ENCODE measurements at places on chromosomes 7 and 10. TPM values are rescaled to one million over a fixed set of nuclear protein-coding genes. Genes with fewer than 3 reads are reported as not detected.

SLC26A5 gene
- total RNA-seq: not detected

DNA sequence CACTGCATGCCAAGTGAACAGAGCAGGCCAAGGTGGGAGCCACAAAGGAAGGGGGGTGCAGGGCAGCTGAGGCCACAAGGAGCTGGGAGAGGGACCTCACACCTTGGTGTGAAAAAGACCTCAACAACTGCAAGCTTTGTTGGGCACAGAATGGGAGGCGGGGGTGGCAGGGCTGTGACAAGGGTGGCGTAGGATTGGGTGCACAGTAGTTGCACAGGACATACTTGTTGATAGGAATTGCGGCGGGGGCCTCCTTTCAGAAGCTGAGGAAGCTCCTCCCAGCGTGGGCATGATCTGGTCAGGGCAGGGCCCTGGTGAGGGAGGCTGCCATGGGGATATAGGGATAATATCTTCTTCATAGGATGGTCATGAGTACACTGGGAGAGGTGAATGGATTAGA is 25.8 kb downstream of the POLL start:
- H3K27ac ChIP-seq: no peak overlapping the region
- peaks cover 22% of the 10 kb centered on the region for H3K27me3 ChIP-seq
- peaks cover 28% of the 10 kb centered on the region for H3K4me1 ChIP-seq

DNA sequence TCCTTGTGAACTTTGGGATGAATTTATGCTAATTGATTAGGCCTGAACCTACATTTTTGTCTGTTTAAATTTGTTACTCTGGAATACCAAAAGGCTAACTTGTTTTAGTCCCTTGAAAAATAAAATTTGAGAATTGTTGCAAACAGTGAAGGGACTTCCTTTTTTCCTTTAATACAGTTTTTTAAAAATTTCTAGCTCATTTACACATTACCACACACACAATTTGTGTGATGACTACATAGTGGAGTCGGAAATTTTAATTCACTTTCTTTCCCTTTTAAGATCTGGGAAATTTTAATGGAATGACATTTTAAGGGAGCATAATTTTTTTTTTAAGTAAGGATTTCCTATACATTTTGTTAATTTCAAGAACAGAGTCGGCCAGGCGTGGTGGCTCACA is 8.6 kb upstream of the TMEM236 start:
- H3K4me1 ChIP-seq: no peaks in the 10 kb centered on the region
- H3K27ac ChIP-seq: no peak overlapping the region
- no peak overlapping the region for H3K4me3 ChIP-seq
- no peaks in the 10 kb centered on the region for H3K36me3 ChIP-seq
- DNase-seq: no peak
- H3K27me3 ChIP-seq: no peaks in the 10 kb centered on the region

- no peak overlapping the region for H3K4me3 ChIP-seq
- no peaks in the 10 kb centered on the region for H3K36me3 ChIP-seq
- H3K4me1 ChIP-seq: no peaks in the 10 kb centered on the region
- H3K27ac ChIP-seq: no peak overlapping the region
- H3K27me3 ChIP-seq: no peaks in the 10 kb centered on the region
- DNase-seq: peak; percentile 16
Measured at GRCh38 chr7:131302876-131303707, 24.6 kb upstream of the MKLN1 start.

GRCh38 chr10:72386916-72387586 is 32.3 kb upstream of the DNAJB12 start:
- no peaks in the 10 kb centered on the region for H3K27me3 ChIP-seq
- no peaks in the 10 kb centered on the region for H3K36me3 ChIP-seq
- H3K27ac ChIP-seq: no peak overlapping the region

- H3K27ac ChIP-seq: no peak overlapping the region
- H3K4me3 ChIP-seq: no peak overlapping the region
- no peaks in the 10 kb centered on the region for H3K4me1 ChIP-seq
- H3K36me3 ChIP-seq: no peaks in the 10 kb centered on the region
- DNase-seq: no peak
Measured at GRCh38 chr7:5266191-5267028, 16.3 kb upstream of the SLC29A4 start.

GPR158 gene
- not detected for total RNA-seq

- no peak overlapping the region for H3K27ac ChIP-seq
- H3K36me3 ChIP-seq: peaks cover 2% of the 10 kb centered on the region
- DNase-seq: no peak
- no peak overlapping the region for H3K4me3 ChIP-seq
- H3K4me1 ChIP-seq: peaks cover 34% of the 10 kb centered on the region
Measured at GRCh38 chr10:4838743-4839142, 12.7 kb downstream of the AKR1E2 start.

- H3K27me3 ChIP-seq: no peaks in the 10 kb centered on the region
- no peak for DNase-seq
- H3K4me3 ChIP-seq: no peak overlapping the region
- H3K27ac ChIP-seq: no peak overlapping the region
- peaks cover 5% of the 10 kb centered on the region for H3K4me1 ChIP-seq
- no peaks in the 10 kb centered on the region for H3K36me3 ChIP-seq
Measured at GRCh38 chr7:138880881-138881578, 83.0 kb upstream of the ATP6V0A4 start.

GRCh38 chr7:83484266-83484665 is 164.7 kb downstream of the SEMA3E start:
- H3K27ac ChIP-seq: no peak overlapping the region
- no peak overlapping the region for H3K4me3 ChIP-seq
- H3K27me3 ChIP-seq: no peaks in the 10 kb centered on the region
- DNase-seq: no peak

ZNF804B gene
- not detected for total RNA-seq

DNA sequence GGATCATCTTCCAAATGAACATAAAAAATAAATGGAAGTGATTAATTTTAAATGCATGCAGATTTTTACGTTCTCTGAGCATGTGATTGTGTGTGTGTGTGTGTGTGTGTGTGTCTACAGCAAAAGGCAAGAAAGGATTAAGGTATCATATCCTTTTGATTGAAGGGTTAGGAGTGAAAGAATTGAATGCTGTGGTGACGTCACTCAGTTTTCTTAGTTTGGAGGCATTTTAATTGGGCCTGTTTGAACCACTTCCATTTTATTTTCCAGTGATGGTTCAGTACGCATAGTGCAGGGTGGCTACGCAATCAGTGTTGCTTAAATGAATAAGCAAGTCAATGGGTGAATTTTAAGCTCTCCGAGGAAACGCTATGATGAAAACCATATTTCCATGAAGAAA is 31.3 kb downstream of the TACC2 start:
- H3K4me1 ChIP-seq: no peaks in the 10 kb centered on the region
- no peak overlapping the region for H3K4me3 ChIP-seq
- H3K27ac ChIP-seq: no peak overlapping the region
- H3K36me3 ChIP-seq: no peaks in the 10 kb centered on the region
- DNase-seq: no peak

GPC2 gene
- 16.4 TPM for total RNA-seq

- H3K27ac ChIP-seq: no peak overlapping the region
- H3K4me3 ChIP-seq: no peak overlapping the region
- H3K36me3 ChIP-seq: no peaks in the 10 kb centered on the region
- DNase-seq: peak; percentile 41
Measured at GRCh38 chr10:116796910-116797513, 52.3 kb upstream of the ENO4 start.

PPP1R3A gene
- total RNA-seq: not detected

DNA sequence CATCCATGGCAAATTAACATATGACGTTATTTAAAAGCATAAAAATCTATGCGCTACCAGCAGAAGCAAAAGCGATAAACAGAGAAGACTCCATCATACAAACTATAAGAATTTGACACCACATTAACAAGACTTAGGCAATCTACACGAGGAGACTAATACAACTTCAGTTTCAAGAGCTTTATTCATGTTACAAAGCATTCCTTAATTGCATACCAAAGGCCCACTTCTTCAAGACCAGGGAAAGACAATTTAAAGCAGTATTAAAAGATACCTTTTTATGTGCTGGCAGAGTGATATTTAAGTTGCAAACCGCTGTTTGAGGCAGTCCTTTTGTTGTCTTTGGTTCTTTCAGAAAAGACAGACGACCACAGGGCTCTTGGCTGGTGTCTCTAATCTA is 176.0 kb upstream of the CCDC6 start:
- H3K4me3 ChIP-seq: no peak overlapping the region
- no peaks in the 10 kb centered on the region for H3K4me1 ChIP-seq
- H3K27me3 ChIP-seq: no peaks in the 10 kb centered on the region
- no peak overlapping the region for H3K27ac ChIP-seq

GRCh38 chr10:7634142-7634894 is 32.4 kb downstream of the ITIH5 start:
- H3K36me3 ChIP-seq: no peaks in the 10 kb centered on the region
- no peak for DNase-seq
- H3K4me3 ChIP-seq: no peak overlapping the region
- H3K27me3 ChIP-seq: peaks cover 4% of the 10 kb centered on the region
- no peaks in the 10 kb centered on the region for H3K4me1 ChIP-seq

GRCh38 chr7:133207687-133208086 is 45.2 kb upstream of the EXOC4 start:
- H3K27ac ChIP-seq: no peak overlapping the region
- no peaks in the 10 kb centered on the region for H3K4me1 ChIP-seq
- no peak overlapping the region for H3K4me3 ChIP-seq
- H3K36me3 ChIP-seq: no peaks in the 10 kb centered on the region
- no peak for DNase-seq

COBL gene
- not detected for total RNA-seq

GDF2 gene
- not detected for total RNA-seq

LANCL2 gene
- 9.0 TPM for total RNA-seq

XRCC2 gene
- 0.41 TPM for total RNA-seq

PDCD11 gene
- total RNA-seq: 16.4 TPM

DNA sequence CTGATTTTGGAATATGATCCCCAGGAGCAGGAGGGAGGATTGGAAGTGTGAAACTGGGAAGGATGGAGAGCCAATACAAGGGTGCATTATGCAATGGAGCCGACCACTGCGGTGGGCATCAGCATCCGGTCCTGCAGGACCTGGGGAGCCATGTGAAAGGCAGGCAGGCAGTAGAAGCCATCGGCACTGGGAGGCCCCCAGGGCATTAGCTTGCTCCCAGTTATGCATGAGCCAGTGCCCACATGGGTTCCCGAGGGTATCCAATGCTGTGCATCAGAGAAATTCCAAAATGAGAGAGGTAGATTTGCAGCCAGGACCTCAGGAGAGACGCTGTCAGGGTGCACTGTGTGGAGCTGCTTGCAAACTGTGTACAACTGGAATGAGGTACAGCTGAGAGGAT is 8.7 kb upstream of the KCP start:
- H3K27ac ChIP-seq: no peak overlapping the region
- peaks cover 13% of the 10 kb centered on the region for H3K4me1 ChIP-seq
- no peak for DNase-seq
- peaks cover 20% of the 10 kb centered on the region for H3K27me3 ChIP-seq
- H3K36me3 ChIP-seq: no peaks in the 10 kb centered on the region
- H3K4me3 ChIP-seq: no peak overlapping the region

- no peaks in the 10 kb centered on the region for H3K4me1 ChIP-seq
- H3K27ac ChIP-seq: no peak overlapping the region
- H3K36me3 ChIP-seq: peaks cover 39% of the 10 kb centered on the region
- no peak overlapping the region for H3K4me3 ChIP-seq
- H3K27me3 ChIP-seq: no peaks in the 10 kb centered on the region
Measured at GRCh38 chr10:97667463-97667862, 19.6 kb downstream of the AVPI1 start.

DNA sequence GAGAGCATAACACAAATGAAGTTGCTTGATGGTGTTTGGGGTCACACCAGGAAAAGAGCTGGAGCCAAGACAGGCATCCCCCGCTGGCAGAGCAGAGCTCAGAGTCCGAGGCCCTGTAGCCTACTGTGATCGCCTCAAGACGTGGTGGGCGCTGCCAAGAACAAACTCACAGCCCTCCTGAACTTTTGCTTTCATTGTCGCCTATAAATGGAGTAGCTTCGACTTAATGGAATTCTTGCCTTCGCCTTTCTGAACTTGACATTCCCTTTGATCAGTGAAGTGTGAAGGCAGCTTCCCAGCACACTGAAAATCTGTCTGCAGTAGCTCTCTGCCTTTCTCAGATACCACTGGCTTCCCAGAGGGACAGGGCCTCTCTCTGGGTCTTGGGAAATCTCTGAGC is 21.3 kb downstream of the CPXM2 start:
- H3K27ac ChIP-seq: no peak overlapping the region
- H3K4me1 ChIP-seq: no peaks in the 10 kb centered on the region
- H3K36me3 ChIP-seq: no peaks in the 10 kb centered on the region
- peaks cover 2% of the 10 kb centered on the region for H3K27me3 ChIP-seq

DNA sequence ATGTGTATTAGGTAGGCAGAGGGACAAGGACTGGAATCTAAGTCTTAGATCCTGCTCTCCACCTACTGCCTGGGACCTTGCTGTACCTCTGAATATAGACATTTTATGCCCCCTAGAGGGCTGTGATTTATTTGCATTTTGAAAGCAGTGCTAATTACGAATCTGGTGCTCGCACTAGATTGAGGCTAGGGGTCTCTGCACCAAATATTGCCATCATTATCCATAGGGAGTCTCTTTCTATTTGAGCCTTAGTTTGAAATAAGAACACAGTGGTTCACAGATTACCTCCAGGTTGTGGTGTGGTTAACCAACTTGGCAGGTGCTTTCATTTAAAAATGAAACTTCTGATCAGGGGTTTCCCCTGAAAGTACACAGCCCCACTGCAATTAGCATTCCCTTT is 41.8 kb downstream of the CNNM1 start:
- no peak for DNase-seq
- H3K36me3 ChIP-seq: no peaks in the 10 kb centered on the region
- no peak overlapping the region for H3K27ac ChIP-seq
- no peak overlapping the region for H3K4me3 ChIP-seq
- no peaks in the 10 kb centered on the region for H3K4me1 ChIP-seq

TMEM130 gene
- 0.39 TPM for total RNA-seq
